Cortex of kidney (tissue), 1 donor: ENCODE measurements at places on chromosomes 13 and 19.

DNA sequence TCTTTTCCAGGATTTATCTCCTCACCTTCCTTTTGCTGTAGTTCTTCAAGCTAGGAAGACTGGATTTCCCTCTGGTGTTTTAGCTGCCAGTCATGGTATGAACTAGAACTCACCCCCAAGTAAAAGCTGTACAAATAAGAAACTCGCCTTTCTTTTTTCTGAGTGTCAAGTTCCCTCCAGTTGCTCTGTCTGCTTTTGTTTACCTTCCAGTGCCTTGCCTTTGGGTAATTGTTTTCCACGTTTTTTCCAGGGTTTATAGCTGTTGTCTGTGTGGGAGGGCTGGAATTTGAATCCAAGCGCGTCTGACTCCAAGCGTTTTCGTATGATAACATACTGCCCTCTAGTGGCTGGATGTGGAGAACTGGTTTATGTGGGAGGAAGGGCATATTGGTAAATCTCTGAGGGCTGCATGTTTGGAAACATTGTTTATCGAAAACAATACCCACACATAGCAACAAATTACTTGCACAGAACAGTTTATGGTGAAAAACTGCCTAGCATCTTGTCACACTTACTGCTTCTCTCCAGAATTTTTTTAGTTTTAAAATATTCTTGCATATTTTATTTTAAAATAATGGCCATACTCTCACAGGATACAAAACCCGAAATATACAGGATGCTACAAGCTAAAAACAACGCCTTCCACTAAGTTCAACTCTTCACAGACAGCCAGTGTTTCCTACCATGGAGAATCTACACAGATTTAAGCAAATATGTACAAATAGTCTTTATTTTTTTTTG is 19.2 kb downstream of the RCN3 start:
- no peak for DNase-seq

GRCh38 chr13:34478376-34478775 is 463.7 kb upstream of the NBEA start:
- DNase-seq = no peak

DNA sequence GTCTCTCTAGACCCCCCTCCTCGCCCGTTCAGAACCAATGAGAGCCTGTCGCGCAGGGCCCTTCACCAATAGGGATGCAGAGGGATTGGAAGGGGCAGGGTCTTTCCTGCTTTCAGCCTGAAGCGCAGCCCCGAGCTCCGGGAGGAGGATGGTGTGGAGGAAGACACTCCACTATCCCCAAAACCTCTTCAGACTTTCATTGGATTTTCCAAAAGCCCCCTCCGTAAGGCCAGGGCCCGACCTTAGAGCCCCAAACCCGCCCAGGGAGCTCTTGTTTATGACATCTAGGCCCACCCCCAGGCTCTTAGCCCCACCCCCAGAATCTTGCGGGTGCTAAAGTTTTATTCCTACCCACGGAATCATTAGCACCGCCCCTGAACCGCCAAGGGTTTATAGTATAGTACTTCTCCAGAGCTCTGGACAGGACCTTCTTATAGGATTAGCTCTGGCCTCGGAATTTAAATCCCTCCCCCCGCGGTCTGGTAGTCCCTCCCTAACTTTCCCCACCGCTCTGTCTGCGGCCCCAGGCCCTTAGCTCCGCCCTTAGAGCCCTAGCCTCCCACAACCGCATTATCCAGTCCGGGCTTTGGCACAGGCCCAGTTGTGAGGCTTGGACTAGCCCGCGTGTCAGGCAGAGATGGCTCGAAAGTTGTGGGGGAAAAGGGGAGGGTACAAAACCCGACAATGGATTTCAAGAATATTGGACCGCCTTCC is 6.6 kb upstream of the EML2 start:
- no peak for DNase-seq

DNA sequence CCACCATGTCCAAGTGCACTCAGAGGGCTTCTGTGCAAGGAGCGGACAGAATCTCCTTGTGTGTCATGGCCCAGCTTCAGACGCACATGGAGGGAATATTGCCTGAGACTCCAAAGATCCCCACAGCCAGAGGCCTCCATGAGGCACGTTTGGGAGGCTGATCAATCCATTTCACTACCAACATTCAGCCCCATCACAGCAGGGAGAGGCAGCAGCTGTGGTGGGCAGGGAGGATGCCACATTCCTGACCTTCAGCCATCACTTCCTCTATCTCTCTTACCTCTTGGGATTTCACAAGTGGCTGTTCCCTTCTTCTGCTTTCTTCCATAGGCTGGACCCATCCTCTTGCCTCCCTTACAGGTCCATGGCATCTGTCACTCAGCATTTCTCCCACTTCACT is 82.4 kb upstream of the MBNL2 start:
- DNase-seq = no peak

- no peak for DNase-seq
Observed at GRCh38 chr13:48975101-48975855, 434 bp upstream of the FNDC3A start.
